ENCODE measurements at places on chromosomes 16 and 17. TPM values are rescaled to one million over a fixed set of nuclear protein-coding genes. Genes with fewer than 3 reads are reported as not detected.

ACD gene
- 26.6 TPM for polyA plus RNA-seq

HOXB1 gene
- 1.0 TPM for polyA plus RNA-seq

TP53TG3C gene
- polyA plus RNA-seq: not detected

ZNF18 gene
- polyA plus RNA-seq: 11.0 TPM

CRISPLD2 gene
- 7.3 TPM for polyA plus RNA-seq

MT1F gene
- polyA plus RNA-seq: 65.7 TPM

COG7 gene
- 21.8 TPM for polyA plus RNA-seq

DNA sequence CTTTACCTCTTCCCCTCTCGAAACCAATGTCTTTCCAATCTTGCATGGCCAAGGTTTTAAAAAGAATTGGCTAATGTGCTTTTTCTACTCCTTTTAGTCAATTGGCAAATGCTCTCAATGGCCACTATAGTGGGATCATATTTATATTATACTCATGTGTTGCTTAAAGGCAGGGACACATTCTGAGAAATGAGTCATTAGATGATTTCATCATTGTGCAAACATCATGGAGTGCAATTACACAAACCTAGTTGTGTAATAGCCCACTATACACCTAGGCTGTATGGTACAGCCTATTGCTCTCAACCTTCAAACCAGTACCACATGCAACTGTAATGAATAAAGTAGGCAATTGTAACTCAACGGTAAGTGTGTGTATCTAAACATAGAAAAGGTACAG, 180.9 kb downstream of the HS3ST3A1 start:
- DNase-seq: no peak

- DNase-seq: peak; percentile 76
Observed at GRCh38 chr17:45316434-45317110, at the start of gene MAP3K14. Gene MAP3K14 (minus strand): TSS chr17:45317020. CDS start chr17:45290745, 26,275 bp downstream.

GRCh38 chr17:7119314-7119713, 4.7 kb upstream of the ASGR2 start:
- no peak for DNase-seq

- no peak for DNase-seq
Observed at GRCh38 chr16:63998-64913, 8.2 kb downstream of the RHBDF1 start.

GRCh38 chr17:1590029-1590746, 27.6 kb upstream of the PITPNA start:
- DNase-seq: no peak

GRCh38 chr17:68381076-68381900, 76.0 kb downstream of the WIPI1 start:
- peak; percentile 84 for DNase-seq

Data from renal pelvis (tissue), 12 donors.